ENCODE measurements at places on chromosomes 3 and 15.

GRCh38 chr15:70132571-70132970 lies 34.9 kb upstream of the TLE3 start:
- no peak for DNase-seq

DNA sequence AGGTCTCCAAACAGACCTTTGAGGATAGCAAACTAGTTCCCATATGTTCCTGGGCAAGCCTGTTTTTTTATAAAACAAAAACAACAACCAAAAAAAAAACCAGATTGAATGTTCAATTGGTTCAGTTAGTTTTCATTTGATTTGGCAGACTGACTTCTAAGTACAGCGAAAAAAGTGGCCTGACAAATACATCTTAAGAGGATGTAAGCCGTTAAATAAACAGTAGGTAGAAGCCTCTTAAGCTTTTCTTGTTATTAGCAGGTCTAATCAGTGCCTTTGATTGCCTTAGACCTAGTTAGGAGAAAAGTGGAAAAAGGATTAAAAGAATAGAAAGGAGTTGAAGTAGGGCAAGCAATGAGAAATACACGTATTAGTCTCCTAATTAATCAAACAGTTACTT lies 13.2 kb downstream of the TSC22D2 start:
- no peak for DNase-seq

DNA sequence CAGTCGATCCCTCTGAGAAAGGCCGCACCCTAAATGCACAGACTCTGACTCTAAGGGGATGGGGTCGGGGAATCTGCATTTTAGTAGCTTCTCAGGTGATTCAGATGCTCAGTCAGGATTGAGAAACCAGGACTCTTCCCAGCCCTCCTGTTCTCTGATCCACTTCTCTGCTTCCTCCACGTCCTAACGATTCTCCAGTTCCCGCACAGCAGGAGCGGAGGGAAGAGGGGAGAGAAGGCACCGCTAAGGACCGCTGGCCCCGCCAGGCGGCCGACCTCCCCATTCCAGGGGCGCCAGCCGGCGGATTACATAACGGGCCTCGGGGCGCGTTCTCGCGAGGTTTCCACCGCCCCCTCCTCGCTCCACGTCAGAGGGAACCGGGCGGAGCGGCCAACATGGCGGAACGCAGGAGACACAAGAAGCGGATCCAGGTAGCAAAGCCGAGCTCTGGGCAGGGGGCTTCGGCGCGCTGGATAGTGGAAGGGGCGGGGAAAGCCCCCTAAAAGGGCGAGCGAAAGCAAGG lies at the start of gene SEC62:
TSS of gene SEC62 (plus strand) at position 380 of the 523 bp plus-strand sequence. CDS start at position 396, 16 bp downstream.
- peak; percentile 85 for DNase-seq

DNA sequence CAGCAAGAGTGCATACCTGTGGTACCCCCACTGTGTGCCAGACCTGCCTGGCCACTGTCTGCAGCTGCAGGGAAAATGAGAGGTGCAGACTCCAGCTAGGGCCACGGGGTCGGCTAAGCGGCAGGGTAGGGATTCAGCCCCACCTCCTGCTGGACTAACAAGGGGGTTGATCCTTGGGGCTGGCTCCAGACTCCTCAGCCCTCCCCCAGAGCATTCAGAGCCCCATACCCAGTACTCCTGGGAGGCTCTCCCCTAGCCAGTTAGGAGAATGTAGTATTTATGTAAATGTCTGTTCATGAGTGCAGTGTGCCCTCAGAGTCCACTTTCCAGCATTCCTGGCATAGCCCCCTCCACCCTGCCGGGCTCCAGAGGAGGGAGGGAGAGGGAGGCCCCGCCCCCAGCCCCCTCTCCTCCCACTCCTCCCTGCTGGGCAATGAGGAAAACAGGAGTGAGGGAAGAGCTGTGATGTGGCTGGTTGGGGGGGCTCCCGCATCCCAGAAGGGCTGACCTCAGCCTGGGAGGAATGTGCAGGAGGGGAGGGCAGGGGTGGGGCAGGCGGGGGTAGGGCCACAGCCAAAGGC lies 4.5 kb upstream of the SEMA3B start:
- peak; percentile 81 for DNase-seq

- no peak for DNase-seq
These were observed 467.9 kb downstream of the SOX2 start for GRCh38 chr3:182179631-182180030.

GRCh38 chr3:141386126-141386488 lies 17.8 kb downstream of the ZBTB38 start:
- no peak for DNase-seq

DNA sequence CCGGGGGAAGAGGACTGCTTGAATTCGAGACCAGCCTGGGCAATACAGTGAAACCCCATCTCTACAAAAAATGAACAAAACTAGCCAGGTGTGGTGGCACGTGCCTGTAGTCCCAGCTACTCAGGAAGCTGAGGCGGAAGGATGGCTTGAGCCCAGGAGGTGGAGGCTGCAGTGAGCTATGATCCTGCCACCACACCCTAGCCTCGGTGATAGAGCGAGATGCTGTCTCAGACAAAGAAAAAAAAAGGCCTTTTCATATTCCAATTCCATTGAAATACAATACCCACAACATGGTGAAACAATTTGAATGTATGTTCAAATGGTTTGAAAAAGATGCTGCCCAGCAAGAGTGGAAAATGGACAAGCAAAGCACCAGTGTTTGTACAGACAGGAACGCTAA lies 61.8 kb upstream of the ZNF148 start:
- no peak for DNase-seq

DNA sequence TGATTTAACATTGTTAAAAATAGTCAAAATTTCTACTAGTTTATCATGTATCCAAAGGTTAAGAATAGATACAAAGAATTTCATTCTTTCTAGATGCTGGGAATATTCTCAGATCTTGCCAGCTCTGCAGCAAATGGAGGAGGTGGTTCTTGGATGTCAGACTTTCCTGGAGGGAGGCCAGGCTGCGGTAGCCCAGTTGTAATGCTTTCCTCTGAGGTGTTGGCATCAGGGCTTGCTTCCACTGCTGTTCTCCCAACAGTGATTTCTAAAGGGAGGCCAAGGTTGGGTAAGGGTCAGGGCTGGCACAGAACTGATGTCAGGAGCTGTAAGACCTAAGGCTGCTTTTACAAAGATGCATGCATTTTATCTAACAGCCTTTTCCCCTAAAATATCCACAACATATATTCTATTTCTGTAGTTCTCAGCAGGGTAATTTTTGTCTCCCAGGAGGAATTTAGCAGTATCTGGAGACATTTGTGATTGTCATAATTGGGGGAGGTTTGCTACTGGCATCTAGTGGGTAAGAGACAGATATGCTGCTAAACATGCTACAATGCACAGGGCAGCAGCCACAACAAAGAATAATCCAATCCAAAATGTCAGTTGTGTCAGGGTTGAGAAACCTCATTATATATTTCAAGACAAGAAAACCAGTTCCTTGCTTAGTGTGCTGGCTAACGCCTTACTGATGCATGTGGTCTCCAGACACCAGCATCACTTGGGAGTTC lies 42.0 kb upstream of the SPTSSB start:
- DNase-seq: no peak

GRCh38 chr3:72458375-72458774 lies 389.9 kb downstream of the SHQ1 start:
- DNase-seq: no peak

GRCh38 chr3:135760581-135760980 lies 204.9 kb upstream of the PPP2R3A start:
- no peak for DNase-seq

DNA sequence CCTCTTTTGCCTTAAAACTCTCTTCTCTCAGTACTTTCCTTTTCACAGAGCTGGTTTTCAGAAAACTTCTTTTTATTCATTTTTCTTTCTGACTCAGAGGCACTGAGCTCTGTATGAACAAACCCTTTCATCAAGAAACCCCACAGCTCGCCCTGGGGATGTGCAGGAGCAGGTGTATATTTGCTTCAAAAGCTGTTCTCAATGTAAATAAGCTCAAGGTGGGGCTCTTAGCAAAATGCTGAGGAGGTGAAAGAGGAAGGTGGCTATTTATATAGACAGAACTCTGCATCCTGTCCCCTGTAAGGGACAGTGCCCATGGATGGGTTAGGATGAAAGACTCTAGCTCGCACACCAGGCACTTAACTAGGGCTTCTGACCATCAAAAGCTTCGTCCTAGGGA lies 302.0 kb downstream of the WDR72 start:
- no peak for DNase-seq
